Astrocyte of the cerebellum (primary cell): ENCODE measurements at places on chromosomes 4 and X.

- no peak for DNase-seq
Measured at GRCh38 chrX:38220024-38220414, 652 bp downstream of the SRPX start.

GRCh38 chr4:7462509-7462971 is 27.8 kb upstream of the PSAPL1 start:
- DNase-seq = no peak

- no peak for DNase-seq
Measured at GRCh38 chr4:71214578-71214977, 124.2 kb upstream of the SLC4A4 start.

GRCh38 chr4:61223385-61223784 is 23.3 kb downstream of the ADGRL3 start:
- no peak for DNase-seq

- no peak for DNase-seq
Measured at GRCh38 chr4:63728480-63729177, 680.6 kb downstream of the TECRL start.

DNA sequence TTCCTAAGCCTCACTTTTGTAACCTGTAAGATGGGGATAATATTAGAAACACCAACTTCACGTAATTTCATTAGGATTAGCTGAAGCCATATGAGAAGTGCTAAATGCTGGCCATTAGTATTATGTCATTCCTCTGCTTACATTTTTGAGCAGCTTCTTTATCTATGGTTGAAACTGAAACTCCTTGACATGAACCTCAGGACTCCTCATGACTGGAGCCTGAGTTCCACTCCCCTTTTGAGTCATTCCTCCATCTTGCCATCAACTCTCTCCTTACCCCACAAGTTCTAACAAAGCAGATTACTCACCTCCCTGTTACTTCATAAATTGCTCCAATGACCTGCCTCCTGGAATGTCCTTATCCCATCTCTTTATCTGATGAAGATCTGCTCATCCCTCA is 123.2 kb upstream of the KCNIP4 start:
- no peak for DNase-seq

DNA sequence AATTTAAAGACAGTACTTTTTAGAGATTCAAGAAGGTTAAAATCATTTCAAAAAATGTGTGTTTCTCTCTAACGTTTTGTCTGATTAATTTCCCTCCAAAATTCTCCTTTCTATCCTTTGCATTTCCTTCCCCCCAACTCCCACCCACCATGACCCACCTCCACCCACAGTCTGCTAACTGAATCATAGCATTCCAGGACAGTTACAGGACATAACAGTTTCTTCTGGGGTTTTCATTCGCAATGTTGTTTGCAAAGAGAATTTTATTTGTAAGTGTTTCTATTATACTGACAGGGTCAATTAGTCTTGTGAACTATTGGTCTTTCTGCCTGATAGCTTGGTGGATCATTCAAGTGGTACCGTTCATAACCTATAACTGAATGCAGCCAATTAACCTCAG is 53.7 kb downstream of the ANAPC10 start:
- no peak for DNase-seq

DNA sequence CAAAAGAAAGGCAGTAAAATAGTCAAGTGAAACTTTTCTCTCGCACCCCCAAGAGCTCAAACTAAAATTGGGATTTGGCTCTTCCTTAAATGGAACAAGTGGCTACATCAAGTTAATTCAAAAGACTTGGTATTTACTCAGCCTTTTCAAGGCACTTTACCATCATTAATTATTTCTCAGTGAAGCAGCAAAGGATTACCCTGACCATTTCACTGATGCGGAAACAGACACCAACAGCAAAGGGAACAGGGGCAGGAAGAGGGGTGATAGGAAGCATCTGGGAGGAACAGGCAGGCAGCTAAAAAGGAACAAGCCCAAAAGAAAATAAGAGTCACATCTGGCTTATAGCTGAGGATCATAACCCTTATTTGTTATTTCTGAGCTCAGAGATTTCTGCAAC is 2.7 kb downstream of the SCML2 start:
- no peak for DNase-seq

- DNase-seq = no peak
Measured at GRCh38 chr4:158268553-158268952, 58.3 kb downstream of the TMEM144 start.

DNA sequence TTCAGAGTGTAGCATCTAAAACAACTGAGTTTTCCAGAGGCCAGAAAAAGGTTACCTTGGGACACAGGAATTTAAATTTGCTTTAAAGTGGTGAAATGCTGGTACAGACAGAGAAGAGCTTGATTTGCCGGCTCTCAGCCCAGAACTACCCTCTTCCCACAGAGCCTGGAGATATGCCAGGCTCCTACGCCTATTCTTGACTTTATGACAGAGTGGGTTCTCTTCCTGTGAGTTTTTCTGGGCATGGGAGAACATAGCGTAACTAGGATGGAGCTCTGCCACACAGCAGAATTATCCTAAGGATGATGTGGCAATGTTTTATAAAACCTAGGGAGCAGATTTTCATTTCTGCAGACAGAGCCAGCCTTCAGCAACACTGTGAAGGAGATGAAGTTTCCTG is 241.8 kb downstream of the GRIA3 start:
- no peak for DNase-seq
